ENCODE measurements at places on chromosomes 2 and 18. TPM values are rescaled to one million over a fixed set of nuclear protein-coding genes. Genes with fewer than 3 reads are reported as not detected.

MC5R gene
- total RNA-seq, result not detected

RAMP1 gene
- total RNA-seq, result 246 TPM

RASGRP3 gene
- 16.2 TPM for total RNA-seq

KLHL14 gene
- 1.3 TPM for total RNA-seq

C2orf92 gene
- total RNA-seq, result 13.7 TPM

ANKRD62 gene
- not detected for total RNA-seq

GPR35 gene
- 3.4 TPM for total RNA-seq

DTNB gene
- 16.3 TPM for total RNA-seq

PEX13 gene
- total RNA-seq, result 60.1 TPM

SPRED2 gene
- total RNA-seq, result 21.9 TPM

GREB1 gene
- total RNA-seq, result 13.5 TPM

DNA sequence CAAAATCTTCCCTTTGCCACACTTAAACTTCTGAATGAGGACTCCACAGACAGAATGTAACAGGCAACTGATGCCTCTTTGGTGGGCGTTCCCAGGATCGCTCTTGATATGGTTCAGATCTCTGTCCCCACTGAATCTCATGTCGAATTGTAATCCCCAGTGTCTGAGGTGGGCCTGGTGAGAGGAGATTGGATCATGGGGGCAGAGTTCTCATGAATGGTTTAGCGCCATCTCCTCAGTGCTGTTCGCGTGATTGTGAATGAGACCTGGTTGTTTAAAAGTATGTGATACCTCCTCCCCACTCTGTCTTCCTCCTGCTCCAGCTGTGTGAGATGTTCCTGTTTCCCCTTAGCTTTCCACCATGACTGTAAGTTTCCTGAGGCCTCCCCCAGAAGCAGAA, 111.1 kb upstream of the SLC66A3 start:
- no peaks in the 10 kb centered on the region for H3K27me3 ChIP-seq
- H3K27ac ChIP-seq, result no peak overlapping the region
- no peak overlapping the region for H3K4me3 ChIP-seq

DNA sequence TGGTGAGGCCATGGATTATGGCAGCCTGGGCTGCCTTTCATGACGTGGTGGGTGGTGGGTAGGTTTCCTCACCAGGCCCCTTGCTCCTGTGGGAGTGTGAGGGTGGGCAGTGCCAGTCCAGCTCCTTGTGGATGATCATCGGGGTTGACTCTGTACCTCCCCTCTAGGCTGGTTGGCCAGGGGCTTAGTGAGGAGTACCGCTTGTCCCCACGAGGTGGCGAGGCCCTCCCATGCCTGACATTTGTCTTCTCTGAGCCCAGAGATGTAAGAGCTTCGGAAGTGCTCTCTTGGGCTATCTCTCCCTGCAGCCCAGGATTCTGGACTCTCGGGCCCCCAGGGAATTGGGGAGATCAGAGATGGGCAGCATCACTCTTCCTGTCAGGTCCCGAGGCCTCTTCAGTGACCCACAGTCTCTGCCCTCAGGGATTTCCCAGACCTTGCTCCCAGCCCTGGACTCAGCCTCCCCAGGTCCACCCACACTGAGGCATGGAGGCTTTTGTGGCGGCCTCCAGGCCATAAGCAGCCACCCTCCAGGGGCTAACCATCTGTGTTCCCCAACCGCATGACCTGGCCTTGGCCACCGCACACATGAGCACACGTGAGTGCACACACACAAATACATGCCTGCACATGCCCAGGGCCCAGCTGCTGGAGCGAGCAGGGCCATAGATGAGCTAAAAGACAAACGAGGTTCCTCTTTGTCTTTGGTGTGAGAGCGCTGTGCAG, 6.5 kb downstream of the SPR start:
- peaks cover 5% of the 10 kb centered on the region for H3K27me3 ChIP-seq
- H3K4me1 ChIP-seq, result peaks cover 17% of the 10 kb centered on the region
- no peak for DNase-seq
- H3K27ac ChIP-seq, result no peak overlapping the region
- H3K4me3 ChIP-seq, result no peak overlapping the region

GRCh38 chr2:6310256-6311215, 555.2 kb downstream of the CMPK2 start:
- H3K36me3 ChIP-seq, result no peaks in the 10 kb centered on the region
- no peak for DNase-seq
- H3K4me1 ChIP-seq, result no peaks in the 10 kb centered on the region
- no peak overlapping the region for H3K27ac ChIP-seq
- H3K4me3 ChIP-seq, result no peak overlapping the region

GRCh38 chr18:62883937-62884735, 168.8 kb downstream of the PHLPP1 start:
- H3K36me3 ChIP-seq, result no peaks in the 10 kb centered on the region
- H3K27me3 ChIP-seq, result no peaks in the 10 kb centered on the region
- peaks cover 8% of the 10 kb centered on the region for H3K4me1 ChIP-seq
- DNase-seq, result no peak
- H3K4me3 ChIP-seq, result no peak overlapping the region

- no peaks in the 10 kb centered on the region for H3K27me3 ChIP-seq
- peaks cover 12% of the 10 kb centered on the region for H3K4me1 ChIP-seq
- H3K4me3 ChIP-seq, result peak overlapping the region; percentile 93
Observed at GRCh38 chr18:5294113-5294456, 1.4 kb downstream of the ZBTB14 start.

DNA sequence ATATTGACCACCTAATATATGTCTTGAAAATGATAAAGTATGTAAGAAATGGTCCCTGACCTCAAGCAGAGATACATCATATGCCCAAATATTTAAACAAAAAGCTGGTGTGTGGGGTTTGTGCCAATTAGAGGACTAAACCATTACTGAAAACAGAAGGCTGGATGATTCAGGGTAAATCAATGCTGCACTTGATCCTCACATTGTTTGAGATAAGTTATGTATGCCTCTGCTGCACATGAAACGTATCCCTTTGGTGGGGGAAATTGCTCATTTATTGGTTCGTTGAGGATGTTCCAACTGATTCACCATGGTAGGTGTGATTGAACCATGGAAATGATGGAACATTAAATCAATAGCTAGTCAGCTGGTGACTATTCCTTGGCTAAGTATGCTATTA, 24.7 kb upstream of the DARS1 start:
- no peaks in the 10 kb centered on the region for H3K27me3 ChIP-seq
- no peak overlapping the region for H3K4me3 ChIP-seq
- no peaks in the 10 kb centered on the region for H3K36me3 ChIP-seq
- no peak overlapping the region for H3K27ac ChIP-seq

- no peak overlapping the region for H3K27ac ChIP-seq
- no peak overlapping the region for H3K4me3 ChIP-seq
- no peaks in the 10 kb centered on the region for H3K27me3 ChIP-seq
- H3K36me3 ChIP-seq, result no peaks in the 10 kb centered on the region
- peaks cover 7% of the 10 kb centered on the region for H3K4me1 ChIP-seq
Observed at GRCh38 chr2:186426153-186427016, 59.7 kb upstream of the ZC3H15 start.

DNA sequence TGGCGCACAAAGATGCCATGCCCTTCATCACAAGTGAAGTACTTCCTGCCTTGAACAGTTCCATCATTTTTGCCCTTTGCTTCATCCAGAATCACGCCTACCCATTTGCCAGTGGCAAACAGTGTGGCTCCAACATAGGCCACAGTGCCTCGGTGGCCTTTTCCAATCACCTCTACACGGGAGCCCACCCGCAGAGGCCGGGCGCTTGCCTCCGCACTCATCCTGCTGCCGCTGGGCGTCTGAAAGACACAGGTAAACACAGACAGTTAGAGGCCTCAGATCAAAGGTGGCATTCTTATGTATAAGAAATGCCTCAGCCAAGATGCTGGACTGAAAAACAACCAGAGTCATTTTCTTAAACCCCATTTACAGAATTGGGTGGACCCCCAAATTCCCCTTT, 2.1 kb downstream of the DCTN1 start:
- H3K4me1 ChIP-seq, result peaks cover 53% of the 10 kb centered on the region
- no peak for DNase-seq
- no peak overlapping the region for H3K27ac ChIP-seq
- H3K36me3 ChIP-seq, result peaks cover 14% of the 10 kb centered on the region
- no peak overlapping the region for H3K4me3 ChIP-seq

DNA sequence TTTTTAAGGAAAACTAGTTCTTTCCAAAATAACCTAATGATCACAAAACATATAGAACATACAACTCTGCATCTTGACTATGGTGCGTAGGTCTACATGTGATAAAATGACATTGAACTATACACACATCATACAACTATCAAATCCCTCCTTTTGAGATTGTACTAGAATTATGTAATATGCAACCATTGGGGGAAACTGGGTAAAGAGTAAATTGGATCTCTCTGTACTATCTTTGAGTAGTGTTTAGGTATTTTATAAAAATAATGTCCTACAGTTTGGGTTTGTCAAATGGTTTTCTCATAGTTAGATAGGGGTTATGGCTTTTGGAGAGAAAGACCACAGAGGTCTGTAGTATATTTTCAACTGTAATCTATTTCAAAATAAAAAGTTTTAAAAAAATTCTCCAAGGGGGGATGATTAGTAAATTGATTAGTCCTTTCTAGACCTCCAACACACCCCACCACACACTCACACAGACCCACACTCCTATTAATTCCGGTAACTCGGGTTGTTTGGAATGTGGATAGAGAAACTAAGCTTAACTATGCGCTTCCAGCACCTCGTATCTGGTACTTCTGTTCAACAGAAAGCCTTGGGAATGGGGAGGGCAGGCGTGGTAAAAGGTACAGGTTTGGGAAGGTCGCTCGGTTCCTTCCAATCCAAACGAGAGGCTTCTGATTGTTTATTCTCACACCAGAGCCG, 695 bp upstream of the BIRC6 start:
- no peaks in the 10 kb centered on the region for H3K27me3 ChIP-seq
- no peak for DNase-seq
- peak overlapping the region; percentile 99 for H3K4me3 ChIP-seq
- peak overlapping the region; percentile 98 for H3K27ac ChIP-seq

DNA sequence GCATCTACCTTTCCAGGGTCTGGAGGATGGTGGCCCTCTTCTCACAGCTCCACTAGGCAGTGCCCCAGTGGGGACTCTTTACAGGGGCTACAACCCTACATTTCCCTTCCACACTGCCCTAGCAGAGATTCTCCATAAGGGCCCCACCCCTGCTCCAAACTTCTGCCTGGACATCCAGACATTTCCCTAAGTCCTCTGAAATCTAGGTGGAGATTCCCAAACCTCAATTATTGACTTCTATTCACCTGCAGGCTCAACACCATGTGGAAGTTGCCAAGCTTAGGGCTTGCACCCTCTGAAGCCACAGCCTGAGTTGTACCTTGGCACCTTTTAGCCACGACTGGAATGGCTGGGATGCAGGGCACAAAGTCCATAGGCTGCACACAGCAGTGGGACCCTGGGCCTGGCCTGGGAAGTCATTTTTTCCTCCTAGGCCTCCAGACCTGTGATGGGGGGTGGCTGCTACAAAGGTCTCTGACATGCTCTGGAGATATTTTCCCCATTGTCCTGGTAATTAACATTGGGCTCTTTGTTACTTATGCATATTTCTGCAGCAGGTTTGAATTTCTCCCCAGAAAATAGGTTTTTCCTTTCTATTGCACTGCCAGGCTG, 53.7 kb upstream of the ST3GAL5 start:
- H3K27me3 ChIP-seq, result no peaks in the 10 kb centered on the region
- H3K36me3 ChIP-seq, result no peaks in the 10 kb centered on the region
- no peaks in the 10 kb centered on the region for H3K4me1 ChIP-seq
- no peak overlapping the region for H3K4me3 ChIP-seq
- DNase-seq, result no peak

DNA sequence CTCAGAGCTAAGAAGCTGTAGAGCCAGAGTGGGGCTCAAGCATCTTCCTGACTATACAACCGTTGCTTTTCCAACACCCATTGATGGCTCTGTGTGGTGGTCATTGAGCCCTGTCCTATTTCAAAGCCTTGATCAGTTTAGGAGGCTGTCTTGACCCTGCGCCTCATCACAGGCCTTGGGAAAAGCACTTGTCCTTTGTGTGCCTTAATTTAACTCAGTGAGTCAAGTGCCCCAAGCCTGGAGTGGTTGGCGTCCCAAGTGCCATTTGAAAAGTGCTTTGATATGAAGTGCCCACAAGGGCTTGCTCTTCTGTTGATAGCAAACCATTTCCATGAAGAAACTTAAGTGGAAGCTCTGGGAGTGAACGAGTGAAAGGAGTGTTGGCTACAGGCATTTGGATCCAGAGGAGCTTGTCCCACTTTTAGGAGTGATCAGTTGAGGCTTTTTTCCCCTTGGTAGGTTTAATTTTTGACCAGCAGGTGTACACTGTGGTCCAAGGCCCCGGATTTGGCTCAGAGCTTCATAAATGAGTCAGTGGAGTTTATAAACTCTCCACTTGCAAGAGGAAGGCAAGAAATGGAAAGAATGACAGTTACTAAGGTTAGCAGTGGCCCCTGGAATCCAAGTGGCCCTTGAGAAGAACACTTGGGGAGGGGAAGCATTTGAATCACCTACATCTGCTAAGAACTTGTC, 50.3 kb downstream of the ACTR2 start:
- H3K36me3 ChIP-seq, result peaks cover 2% of the 10 kb centered on the region
- H3K4me3 ChIP-seq, result no peak overlapping the region
- H3K27me3 ChIP-seq, result no peaks in the 10 kb centered on the region
- H3K4me1 ChIP-seq, result no peaks in the 10 kb centered on the region
- no peak overlapping the region for H3K27ac ChIP-seq

DNA sequence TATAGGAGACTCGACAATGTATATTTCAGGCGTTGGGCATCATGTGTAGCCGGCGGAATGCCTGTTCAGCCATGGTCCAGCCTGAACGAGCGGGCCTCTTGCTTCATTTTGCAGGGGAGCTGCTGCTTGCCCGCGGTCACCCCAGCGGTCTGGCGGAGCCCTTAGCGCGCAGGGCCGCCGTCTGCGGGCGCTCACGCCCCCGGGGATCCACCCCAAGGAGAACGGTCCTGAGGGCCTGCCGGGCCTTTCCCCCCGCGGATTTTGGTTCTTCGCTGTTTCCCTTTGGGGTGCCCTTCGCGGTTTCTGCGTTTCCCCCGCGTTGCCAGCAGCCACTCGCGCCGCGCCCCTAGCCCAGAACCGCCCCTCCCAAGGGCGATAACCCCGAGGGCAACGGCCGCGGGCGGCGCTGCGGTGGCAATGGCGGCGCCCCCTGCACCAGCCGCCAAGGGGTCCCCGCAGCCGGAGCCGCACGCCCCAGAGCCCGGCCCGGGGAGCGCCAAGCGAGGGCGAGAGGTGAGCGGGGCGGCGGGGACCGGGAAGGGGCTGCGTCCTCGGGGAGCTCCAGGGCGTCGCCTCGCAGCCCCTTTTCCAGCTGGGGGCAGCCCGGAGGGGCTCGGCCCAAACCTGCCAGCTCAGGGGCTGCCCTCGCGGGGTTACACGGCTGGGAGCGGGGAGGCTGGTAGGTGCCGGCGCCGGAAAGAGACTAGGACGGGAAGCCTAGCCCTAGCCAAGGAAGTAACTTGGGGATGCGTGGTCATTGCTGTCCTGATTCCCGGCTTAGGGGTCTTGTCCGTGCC, at the start of gene MFSD2B:
MFSD2B (plus strand) TSS at position 406 of the 797 bp plus-strand sequence; CDS start at position 418, 12 bp downstream.
- H3K4me3 ChIP-seq, result peak within 1 kb of the TSS; percentile 44
- DNase-seq, result no peak
- H3K4me1 ChIP-seq, result peaks cover 10% of the 10 kb centered on the region
- no peaks in the 10 kb centered on the region for H3K27me3 ChIP-seq
- no peaks in the 10 kb centered on the region for H3K36me3 ChIP-seq
- no peak within 1 kb of the TSS for H3K27ac ChIP-seq

- H3K36me3 ChIP-seq, result no peaks in the 10 kb centered on the region
- H3K27ac ChIP-seq, result no peak overlapping the region
- H3K27me3 ChIP-seq, result no peaks in the 10 kb centered on the region
- DNase-seq, result no peak
- H3K4me3 ChIP-seq, result no peak overlapping the region
Observed at GRCh38 chr18:71936744-71937143, 607.4 kb downstream of the CBLN2 start.
